ENCODE measurements at places on chromosomes 1 and 21.

- no peak for DNase-seq
Measured at GRCh38 chr21:32777269-32777668, 5.7 kb upstream of the PAXBP1 start.

DNA sequence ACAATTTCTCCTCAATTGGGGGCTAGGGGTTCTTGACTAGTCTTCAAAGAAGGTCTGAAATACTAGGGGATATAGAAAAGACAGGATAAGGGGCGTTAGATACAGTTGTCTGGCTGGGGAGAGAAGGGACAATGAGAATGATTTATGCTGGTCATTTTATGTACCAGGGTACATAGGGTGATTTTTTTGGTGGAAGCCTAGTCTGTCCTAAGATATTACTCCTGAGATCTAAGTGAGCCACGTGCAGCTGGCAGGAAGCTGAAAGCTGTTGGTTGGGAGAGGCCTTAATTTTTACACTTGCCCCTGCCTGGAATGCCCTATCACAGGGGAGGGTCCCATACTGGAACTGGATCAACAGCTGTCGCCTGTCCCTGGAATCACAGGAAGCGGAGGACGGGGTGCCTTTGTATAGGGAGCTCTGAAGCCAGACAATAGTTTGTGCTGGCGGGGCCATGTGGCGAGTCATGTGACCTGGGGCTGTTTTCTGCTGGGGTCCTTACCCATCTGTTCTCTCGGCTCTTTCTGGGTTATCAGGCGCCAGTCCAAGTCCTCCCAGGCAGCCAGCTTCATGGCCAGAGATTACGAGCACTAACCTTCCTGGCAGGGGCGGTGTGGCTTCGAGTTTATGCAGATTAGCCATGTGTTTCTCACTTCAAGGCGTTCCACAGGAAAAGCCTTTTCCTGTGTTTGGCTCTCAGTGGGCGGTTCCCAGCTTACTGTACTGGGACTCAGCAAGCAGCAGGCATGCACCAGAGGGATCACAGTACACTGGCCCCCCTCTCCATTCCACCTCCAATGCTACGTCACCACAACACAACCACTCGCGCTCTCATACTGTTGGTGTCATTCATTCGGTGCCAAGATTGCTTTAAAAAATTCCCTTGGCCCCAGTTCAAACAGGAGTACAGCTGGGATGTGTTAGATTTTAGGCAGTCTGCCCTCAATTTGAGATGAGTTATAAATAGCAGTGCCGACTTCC is 27.5 kb downstream of the ARID1A start:
- peak; percentile 71 for DNase-seq

DNA sequence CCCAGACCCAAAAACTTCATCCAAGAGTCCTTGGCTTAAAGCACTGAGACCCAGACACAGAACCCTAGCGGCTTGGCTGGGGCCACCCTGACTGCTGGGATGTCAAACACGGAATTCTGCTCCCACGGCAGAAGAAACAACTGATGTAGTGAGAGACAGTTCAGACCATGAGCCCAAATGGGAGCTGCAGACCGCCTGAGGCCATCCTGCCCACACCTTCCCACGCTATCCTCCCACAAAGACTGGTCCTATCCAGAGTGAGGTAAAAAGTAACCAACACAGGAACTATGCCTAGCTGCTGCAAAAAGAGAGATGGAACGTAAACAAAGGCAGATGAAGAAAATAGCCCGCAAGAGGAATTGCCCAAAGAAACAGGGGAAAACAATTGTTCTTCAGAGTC is 203.3 kb downstream of the PTPRU start:
- DNase-seq: no peak

DNA sequence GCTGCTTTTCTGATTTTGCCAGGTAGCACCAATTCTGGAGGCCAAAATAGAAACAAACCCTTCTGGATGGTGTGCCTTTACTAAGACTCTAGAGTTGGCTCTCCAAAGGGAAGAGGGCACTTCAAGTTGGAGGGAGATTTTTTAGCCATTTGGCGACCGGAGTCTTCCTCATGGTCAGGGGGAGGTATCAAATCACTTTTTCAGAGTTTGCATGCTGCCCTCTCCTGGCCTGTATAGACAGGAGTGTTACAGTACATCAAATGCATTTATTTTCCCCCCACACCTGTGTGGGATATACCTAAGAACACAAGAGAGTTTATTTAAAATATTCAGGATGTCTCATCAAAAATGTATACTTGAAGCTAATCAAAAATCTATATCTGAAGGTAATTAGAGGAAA is 3.2 kb downstream of the GREM2 start:
- DNase-seq: no peak

- no peak for DNase-seq
Measured at GRCh38 chr1:244614879-244615278, 38.0 kb upstream of the DESI2 start.

- no peak for DNase-seq
Measured at GRCh38 chr21:28444557-28444956, 548.1 kb downstream of the LTN1 start.

- DNase-seq: no peak
Measured at GRCh38 chr1:45004281-45004920, 6.7 kb downstream of the HECTD3 start.

- DNase-seq: no peak
Measured at GRCh38 chr1:245014247-245015029, 140.3 kb upstream of the KIF26B start.

GRCh38 chr1:31108861-31109260 is 43.3 kb upstream of the PUM1 start:
- no peak for DNase-seq

GRCh38 chr1:47843059-47843458 is 154.1 kb downstream of the TRABD2B start:
- DNase-seq: no peak

GRCh38 chr1:230828421-230828820 is 39.9 kb downstream of the C1orf198 start:
- DNase-seq: no peak

DNA sequence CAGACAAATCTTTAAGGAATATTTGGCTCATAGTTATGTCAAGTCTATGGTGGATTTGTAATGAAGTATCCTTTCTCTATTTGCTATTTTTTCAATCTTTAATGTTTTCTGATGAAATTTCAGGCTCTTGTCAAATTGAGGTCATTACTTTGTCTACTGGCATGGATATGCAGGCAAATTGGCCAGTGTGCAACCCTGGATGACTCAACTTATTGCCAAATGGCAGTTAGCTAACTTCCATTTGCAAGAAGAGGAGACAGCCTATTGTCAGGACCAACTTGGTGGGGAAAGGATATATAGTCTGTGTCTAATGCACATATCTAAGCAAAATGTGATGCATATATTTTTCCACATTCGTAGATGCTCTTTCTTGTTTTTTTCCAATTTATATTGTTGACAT is 530.5 kb downstream of the PTBP2 start:
- DNase-seq: no peak

- no peak for DNase-seq
Measured at GRCh38 chr1:238364214-238364892, 473.6 kb upstream of the ZP4 start.

DNA sequence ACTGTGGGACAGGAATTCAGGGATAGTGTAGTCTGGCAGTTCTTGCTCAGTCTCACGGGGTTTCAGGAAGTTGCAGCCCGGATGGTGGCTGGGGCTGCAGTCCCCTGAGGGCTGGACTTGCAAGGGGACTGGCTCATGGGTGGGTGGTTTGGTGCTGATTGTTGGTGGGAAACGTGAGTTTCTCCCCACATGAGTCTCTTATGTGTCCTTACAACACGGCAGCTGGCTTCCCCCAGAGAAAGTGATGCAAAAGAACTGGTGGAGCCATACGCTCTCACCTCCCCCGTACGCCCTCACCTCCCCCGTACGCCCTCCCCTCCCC is 64.9 kb downstream of the EVA1C start:
- no peak for DNase-seq

DNA sequence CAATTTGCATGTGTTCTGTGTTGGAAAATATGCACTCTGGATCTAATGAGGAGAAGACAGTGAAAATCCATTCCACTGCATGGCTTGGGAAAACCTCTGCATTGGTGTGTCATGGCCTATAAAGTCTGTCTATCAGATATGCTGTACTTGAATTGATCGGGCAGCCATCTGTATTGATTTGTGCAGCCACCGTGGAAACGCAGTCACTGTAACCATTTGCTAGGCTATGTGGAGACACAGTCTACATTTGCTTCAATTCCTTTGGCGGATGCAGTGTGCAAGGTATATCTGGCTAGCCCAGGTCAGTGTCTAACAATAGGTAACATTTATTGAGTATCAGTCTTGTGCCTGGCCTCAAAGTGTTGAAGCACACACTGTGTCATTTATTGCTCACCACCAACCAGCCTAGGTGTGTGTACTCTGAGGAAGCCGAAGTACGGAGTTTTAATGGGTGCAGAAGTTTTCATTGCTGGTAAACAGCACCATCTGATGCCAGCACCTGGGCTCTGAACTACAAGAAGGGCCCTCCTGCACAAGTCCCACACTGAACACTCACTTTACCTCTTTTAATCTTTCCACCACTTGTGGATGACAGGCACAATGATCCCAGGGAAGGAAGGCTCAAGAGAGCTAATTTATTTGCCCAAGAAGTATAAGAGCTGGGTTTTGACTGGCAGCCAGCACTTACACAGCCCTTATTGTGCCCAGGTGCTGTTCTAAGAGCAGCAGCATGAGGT is 83.4 kb downstream of the DAB1 start:
- no peak for DNase-seq

GRCh38 chr1:200453553-200453905 is 43.7 kb upstream of the ZNF281 start:
- no peak for DNase-seq

- DNase-seq: no peak
Measured at GRCh38 chr1:13869172-13869797, 169.3 kb downstream of the PRDM2 start.

- no peak for DNase-seq
Measured at GRCh38 chr1:155051777-155052398, 772 bp downstream of the ADAM15 start.

DNA sequence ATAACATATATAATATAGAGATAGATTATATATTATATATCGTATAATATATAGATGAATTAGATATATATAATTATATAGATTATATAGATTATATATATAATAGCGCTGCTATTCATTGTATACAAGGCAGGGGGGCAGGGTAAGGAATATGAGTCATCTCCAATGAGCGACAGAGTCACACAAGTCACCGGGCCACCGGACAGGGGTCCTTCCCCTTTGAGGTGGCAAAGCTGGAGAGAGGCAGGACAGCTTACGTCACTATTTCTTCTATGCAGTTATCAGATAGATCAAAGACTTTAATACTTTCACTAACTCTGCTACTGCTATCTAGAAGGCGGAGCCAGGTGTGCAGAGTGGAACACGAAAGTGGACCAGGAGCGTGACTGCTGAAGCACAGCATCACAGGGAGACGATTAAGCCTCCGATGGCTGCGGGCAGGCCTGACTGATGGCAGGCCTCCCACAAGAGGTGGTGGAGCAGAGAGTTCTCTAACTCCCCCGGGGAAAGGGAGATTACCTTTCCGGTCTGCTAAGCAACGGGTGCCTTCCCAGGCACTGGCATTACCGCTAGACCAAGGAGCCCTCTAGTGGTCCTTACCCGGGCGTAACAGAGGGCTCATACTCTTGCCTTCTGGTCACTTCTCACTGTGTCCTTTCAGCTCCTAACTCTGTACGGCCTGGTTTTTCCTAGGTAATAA is 2154.7 kb downstream of the MRPL39 start:
- no peak for DNase-seq

DNA sequence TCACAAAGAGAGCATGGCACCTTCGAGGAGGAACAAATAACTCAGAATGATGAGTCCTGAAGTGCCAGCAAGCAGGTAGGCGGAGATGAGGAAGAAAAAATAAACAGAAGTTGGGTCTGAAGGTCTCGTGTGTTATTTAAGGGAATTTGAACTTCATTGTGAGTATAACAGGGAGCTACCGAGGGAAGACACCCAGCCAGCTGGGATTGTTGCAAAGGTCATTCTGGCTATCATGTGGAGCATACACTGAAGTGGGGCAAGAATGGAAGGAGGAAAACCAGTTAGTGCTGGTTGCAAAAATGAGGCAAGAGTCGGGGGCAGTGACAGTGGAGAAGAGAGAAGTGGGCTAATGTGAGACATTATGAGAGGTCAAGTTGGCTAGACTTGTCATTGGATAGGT is 53.6 kb upstream of the RAP1A start:
- DNase-seq: no peak

GRCh38 chr1:56437959-56438358 is 141.4 kb downstream of the PLPP3 start:
- DNase-seq: no peak

DNA sequence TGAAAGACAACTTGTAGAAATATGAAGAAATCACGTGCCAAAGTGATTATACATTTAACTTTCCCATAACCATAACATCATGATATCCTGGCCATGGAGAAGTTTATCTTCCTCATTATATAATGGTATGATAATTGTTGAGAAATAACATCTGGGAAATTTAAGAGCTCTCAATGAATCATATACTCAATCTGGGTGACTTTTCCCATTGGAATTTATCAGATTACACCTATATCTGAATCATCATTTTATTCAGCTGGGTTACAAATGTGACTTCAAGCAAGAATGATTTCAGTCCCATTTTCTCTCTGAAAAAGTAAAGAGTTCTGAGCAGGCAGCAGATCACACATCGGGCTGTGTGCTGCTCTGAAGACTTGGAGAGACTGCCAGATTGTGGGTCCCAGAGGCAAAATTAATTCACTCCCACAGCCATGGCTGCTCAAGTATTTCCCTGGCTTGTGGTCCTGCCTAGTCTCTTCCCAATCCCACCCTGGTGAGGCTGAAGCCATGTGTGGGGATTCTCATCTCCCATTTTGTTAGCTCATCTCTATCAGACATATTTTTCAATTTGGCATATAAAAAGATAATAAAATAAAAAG is 278.0 kb downstream of the MRPL39 start:
- no peak for DNase-seq

DNA sequence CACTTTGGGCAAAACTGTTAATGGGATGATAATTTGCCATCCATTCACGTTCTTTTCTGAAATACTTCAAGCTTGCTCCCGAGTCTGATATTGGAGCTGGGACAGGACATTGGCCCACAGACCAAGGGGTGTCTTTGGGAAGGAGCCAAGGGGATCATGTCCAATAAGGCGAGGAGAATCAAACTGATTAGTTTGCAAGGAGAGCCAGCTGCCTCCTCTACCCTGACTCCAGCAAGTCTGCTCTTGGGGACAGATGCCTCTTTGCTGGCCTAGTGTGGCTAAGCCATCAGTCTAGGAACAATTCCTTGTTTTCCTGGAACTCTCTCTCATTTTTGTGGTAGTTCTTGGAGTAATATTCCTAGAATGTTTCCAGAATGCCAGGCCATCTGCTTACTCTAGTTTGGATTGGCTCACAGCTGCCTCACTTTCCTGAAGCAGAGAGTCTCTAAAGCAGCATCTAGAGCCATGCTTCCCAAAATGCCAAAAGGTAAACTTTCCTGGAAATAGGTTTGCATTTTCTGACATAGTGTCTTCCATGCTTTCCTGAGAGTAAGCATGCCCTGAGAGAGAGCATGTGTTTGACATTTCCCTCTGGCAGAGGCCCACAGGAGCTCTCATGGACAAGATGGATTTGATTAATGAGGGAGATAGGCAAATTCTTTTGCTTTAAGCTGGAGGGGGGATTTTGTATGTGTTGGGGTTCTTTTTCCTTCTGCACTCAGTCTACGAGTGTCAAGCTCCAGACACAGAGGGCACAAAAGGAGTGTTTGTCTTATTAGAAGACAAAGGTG is 145.6 kb downstream of the GDAP2 start:
- no peak for DNase-seq
